ENCODE measurements at places on chromosomes 1 and 21.

- no peak for DNase-seq
Observed at GRCh38 chr1:98662356-98662670, 792 bp downstream of the SNX7 start.

DNA sequence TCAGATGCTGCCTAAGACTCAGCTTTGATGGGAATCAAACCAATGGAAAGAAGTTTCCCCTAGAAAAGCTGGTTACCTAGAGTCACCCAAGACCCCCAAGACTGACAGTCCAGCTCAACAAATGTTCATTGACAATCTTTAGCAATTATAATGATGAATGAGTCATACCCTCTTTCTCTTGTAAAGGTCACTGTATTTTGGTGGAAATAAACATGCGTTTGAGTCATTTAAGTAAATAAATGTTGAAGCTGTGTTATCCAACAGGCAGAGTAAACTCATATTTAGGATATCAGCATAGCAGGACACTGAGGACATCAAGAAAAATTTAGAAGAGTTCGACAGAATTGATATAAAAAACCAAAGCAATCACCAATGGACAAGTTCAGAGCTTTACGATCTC, 295.9 kb downstream of the RGS7 start:
- DNase-seq: no peak

DNA sequence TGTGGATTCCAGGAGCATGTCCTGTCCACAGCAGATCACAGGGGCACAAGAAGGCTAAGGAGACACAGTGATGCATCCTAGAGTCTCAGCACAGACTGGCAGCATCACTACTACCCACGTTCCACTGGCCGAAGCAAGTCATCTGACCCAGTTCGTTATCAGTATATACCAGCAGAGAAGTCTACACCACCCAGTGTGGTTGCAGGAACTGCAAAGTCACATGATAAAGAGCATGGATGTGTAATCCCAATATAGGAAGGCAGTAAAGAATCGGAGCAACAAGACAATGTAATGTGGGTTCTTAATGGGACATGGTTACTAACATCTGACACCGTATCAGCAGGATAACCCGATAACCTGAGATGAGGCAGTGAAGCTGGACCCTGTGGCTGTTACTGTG, 246.6 kb downstream of the RRAGC start:
- no peak for DNase-seq

- no peak for DNase-seq
Observed at GRCh38 chr1:98949621-98950020, 55.0 kb downstream of the PLPPR5 start.

DNA sequence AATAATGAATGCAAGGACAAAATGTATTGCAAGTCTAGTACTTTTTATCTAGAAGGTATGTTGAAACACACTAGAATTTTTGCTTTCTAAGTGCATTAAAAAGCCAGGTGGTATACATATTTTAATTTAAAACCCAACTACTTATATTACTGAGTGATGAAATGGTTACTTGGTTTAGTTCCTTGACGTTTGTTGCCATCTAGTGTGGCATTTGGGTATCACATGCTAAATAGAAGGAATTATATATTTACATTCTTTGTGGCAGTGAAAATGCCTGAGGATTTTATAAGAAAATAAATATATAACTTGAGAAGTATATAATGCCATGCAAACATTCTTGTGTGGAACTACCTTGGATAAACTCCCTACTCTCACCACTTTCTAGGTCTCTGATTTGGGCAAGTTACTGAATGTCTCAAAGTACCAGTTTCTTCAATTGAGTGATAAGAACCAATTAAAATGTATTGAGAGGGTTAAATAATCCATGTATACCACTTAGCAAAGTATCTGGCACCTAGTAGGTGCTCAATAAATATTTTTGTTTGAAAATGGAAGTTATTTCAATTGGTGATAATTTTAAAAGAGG, 69.6 kb downstream of the SDCCAG8 start:
- DNase-seq: no peak

DNA sequence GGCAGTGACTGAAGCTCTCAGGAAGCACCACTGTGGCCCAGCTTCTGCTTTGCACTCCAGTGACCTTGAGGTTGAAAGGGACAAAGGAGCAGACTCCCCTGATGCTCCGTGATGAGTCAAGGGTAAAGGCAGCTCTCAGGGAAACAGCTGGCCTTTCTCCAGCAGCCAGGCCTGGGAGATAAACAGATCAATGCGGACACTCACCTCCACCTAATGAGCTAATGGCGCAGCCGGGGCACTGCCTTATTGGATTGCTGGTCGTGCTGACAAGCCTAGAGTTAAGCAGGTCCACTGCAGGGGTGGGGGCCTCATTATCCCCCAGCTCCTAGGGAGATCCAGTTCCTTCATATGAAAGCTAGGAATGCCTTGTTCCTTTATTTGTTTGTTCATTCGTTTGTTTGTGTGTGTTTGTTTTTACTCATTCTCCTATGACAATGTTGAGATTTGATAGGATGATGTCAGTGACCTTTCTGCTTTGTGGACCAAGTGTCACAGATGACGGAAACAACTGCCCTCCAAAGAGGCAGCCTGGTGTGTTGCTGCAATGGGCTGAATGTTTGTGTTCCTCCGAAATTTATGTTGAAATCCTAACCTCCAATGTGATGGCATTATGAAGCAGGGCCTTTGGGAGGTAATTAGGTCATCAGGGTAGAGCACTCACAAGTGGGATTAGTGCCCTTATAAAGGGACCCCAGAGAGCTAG, 141.4 kb upstream of the BEND5 start:
- DNase-seq: no peak
